ENCODE measurements at places on chromosomes 3 and 15.

DNA sequence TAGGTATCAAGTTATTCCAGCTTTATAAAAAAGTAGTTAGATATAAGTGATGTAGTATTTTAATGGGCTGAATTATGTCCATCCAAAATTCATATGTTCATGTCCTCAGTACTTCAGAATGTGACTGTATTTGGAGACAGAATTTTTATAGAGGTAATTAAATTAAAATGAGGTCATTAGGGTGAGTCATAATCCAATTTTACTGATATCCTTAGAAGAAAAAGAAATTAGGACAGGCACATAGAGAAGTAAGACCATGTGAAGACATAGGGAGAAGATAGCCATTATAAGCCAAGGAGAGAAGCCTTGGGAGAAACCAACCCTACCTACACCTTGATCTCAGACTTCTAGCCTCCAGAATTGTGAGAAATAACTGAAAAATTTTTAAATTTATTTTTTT, 30.3 kb downstream of the RAP2B start:
- no peak for DNase-seq

- no peak for DNase-seq
Observed at GRCh38 chr15:90082140-90082715, 20.0 kb downstream of the IDH2 start.

GRCh38 chr3:48194446-48195071, 6.3 kb upstream of the CDC25A start:
- DNase-seq = no peak

DNA sequence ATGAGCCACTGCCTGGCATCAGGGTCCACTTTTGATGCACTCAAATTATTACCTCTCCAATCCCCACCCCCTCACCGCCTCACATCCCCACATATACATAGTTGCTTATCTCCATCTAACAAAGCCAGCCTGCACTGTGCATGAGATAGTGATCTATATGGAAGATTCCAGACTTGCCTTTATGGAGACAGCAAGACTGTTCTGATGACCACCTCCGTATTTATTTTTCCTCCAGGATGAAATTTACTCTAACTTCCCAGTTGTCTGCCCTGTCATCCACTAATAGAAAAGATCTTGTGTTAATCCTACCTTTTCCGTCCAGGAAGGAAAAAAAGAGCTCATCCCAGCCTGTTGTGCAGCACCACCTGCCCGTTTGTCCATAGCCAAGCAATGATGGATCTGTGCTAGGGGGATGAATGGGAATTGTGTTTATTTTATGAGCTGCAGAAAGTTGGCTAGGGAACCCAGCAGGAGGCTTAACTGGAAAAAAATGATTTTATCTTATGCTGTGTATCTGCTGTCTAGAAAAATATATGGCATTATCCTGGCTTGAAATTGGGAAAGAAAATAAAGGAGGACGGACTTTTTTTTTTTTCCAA, 114.5 kb downstream of the CD47 start:
- DNase-seq = no peak

DNA sequence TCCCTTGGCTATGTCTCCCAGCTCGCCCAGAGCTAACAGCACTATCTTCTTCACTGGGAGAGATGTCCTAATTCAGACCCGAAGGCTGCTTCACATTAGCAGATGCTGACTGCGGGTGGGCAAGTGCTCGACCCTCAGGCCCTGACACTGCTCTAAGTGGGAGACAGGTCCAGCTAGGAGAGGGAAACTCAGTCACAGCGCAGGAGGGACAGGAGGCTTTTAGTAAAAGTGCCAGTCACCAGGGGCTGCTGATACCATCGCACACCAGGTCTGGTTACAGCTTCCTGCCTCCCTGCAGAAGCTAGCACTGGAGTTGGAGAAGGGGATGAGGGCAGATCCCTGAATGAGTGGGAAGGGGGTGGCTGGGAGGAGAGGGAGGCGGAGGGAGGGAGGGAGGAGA, 365.8 kb upstream of the RGMA start:
- no peak for DNase-seq

DNA sequence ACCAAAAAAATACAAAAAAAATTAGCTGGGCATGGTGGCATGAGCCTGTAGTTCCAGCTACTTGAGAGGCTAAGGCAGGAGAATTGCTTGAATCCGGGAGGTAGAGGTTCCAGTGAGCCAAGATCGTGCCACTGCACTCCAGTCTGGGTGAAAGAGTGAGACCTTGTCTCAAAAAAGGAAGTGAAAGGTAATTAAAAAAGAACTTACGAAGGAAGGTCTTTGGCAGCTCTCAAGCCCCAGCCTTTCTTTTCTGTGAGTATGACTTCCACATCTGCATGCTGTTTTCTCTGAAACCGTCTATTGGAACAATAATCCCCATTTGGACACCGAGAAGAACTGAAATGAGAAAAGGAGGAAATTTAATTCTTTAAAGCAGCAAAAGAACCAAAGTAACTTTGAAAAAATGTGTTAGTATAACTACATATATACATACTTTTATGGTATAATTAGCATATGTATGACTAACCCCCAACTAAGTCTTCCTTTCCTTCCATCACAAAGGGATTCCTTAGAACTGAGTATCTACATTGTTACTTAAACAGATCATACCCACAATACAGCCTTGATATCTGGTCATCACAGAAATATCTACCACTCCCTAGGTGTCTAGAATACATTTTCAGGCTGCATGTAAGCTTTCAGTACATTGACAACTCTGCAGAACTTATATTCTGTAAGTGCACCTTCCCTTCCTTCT, 50.1 kb downstream of the SETD2 start:
- DNase-seq = no peak

DNA sequence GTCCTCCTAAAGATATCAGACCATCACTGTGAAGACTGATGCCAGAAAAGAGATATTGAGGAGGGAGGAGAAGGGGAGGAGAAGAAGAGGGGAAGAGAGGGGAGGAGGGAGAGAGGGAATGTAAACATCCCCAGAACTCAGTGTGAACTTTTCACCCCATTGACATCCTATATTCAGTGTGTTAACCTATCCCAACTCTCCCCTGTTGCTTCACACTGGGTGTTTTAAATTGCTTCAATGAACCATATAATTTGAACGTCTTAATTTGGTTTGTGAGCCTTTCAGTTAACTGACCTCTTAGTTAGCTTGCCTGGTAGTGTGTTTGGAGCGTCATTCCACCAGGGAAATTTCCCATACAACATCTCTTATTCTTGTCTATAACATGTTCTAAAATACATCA, 29.8 kb upstream of the PTPRG start:
- no peak for DNase-seq

DNA sequence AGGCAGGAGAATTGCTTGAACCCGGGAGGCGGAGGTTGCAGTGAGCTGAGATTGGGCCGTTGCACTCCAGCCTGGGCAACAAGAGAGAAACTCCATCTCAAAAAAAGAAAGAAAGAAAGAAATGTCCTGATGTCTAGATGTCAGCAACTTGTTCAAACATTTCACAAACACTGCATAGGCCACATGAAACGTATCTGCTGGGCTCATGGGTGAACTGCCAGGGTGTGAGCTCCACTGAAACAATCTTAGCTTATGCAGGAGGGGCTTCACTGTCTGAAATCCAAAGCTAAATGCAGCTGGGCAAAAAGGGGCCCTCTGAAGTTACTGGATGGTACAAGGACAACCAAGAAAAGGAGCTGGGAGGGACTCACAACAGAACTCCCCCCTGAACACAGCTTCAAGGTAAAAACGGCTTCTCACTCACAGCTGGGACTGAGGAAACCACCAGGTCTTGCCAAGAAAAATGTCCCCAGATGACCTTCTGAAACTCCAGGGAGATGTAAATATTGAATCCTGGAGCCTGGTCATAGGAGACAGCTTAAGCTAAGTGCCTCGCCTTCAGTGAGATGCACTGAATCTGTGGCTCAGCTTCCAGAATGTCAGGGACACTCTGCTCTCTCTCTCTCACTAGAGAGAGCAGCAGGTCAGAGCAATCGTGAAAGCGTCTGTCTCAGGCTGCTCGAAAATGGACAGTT, 31.9 kb downstream of the SEC61A1 start:
- no peak for DNase-seq

GRCh38 chr3:38662544-38662943, 13.1 kb upstream of the SCN5A start:
- DNase-seq = no peak

DNA sequence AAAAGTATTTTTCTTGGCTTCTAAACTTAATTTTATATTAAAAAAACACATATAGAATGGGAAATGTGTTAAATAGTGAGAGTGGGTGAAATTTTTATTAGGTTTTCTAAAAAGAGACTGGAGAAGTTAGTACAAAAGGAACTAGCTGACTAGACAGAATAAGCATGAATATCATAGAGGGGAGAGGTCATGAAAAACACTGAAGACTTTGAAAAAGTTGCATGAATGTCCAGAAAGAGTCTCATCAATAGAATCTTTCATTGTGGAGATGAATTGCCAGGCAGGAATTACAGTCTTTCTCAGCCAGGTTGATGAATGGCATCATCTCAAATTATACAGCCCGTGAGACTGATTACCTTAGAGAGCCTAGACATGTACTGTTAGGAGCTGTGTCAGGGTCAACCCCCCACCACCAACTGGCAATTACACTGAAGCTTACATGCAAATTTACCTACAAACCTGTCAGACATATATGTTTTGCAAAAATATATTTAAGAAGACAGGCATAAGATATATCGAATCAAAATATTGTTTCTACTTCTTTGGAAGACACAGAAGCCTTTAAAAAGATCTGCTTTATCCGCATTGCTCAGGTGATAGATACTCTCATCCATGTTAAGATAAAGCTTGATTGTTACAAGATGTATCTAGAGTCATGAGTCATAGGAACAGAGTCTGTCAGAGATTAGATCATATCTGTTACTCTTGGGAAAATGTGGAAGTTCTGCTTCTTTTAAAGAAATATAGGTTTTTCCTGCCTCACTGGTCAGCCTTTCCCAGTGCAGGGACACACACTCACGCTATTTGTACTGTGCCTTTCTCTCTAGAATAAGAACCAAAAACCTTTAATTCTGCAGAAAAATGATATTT, 34.8 kb upstream of the PFN2 start:
- no peak for DNase-seq

DNA sequence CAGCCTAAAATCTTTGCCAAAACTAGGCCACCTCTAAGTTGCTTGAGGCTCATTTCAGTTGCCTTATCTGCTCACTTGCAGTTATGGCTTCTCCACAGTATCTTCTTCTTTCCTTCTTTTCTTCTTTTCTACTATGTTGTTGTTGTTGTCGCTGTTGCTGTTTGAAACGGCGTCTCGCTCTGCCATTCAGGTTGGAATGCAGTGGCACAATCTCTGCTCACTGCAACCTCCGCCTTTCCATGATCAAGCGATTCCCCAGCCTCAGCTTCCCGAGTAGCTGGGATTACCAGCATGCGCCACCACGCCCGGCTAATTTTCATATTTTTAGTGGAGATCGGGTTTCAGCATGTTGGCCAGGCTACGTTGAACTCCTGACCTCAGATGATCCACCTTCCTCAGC, 210.8 kb upstream of the NR2F2 start:
- DNase-seq = no peak

DNA sequence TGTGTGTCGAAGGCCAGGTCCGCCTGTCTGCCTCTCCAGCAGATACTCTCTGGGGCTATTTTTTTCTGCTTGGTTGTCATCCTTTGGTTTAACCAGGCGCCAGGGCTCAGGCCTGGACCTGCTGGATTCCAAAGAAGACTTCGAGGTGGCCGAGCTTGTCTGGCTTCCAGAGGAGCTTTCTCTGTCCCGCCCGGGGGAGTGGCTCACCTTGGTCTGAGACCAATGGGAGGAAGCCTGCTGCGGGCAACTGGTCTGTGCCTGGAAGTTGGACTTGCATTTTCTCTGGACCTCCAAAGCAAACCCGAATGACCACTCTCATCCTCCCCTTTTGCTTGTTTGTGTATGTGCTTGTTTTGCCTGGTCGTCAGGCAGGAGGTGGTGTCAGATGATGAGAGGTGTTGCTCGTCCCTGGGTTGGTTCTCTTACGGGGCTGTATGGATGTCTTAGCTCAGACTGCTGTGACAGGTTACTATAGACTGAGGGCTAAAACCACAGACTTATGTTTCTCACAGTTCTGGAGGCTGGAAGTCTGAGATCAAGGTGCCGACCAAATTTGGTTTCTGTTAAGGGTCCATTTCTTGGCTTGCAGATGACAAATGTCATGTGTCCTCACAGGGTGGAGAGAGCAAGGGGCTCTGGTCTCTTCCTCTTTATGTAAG, 19.3 kb downstream of the IGF1R start:
- DNase-seq = no peak

DNA sequence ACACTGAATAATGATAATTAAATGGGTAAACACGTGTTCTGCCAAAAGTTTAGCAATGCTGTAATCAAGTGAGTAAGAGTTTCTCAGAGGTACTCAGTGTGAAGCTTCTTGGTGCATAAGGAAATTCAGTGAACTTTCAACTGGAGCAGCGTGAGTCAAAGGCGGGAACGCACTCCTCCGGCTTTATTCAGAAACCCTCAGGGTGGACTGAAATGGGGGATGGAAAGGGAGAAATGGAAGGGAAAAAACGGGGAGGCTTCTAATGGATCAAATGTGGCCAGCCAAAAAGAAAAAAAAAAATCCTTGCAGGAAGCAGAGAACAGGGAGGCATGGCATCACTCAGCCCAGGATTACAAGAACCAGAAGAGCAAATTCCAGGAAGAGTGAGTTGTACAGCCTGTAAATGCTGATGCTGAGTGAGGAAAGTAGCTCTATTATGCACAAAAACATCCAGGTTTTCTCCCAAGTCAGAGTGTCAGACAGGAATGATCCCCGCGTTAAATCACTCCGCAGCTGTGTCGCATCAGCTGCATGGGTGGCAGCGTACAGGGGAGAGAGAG, 85.3 kb downstream of the ASB7 start:
- DNase-seq = no peak

- no peak for DNase-seq
Observed at GRCh38 chr3:62500556-62501288, 127.4 kb upstream of the FEZF2 start.

DNA sequence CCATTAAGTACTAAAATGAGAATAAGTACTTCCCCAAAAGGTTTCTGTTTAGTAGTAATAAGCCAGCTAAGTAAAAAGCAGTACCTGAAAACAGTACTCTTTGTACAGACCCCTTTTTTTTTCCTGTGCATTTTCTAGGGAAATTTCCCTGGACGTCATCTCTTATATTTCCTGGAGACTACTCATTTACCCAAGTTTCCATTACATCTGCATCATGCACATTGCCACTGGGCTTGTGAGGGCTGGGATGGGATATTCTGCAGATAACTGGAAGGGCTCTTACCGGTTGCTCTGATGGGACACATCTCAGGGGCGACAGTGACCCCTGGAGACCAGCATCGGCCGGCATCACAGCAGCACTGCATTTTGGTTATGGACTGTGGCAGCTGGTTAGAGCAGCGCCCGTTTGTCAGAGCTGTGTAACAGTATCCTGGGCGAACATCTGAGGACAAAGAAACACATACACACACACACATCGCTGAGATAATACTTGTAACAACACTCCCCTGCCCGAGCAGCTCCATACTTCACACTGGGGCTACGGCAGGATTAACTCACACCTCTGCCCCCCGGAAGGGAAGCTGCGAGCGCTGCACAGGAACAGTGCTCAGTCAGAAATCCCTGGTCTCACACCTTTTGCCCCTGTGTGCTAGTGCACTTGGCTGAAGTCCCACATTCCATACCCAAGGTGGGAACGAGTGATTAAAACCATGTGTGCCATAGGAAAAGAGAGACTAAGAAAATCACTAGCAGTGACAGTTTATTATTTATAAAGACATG, 124.9 kb downstream of the FBN1 start:
- no peak for DNase-seq

All from NCI-H510A (cell line).